IPS-NIHi11 (cell line): ENCODE measurements at places on chromosomes 12 and 14.

DNA sequence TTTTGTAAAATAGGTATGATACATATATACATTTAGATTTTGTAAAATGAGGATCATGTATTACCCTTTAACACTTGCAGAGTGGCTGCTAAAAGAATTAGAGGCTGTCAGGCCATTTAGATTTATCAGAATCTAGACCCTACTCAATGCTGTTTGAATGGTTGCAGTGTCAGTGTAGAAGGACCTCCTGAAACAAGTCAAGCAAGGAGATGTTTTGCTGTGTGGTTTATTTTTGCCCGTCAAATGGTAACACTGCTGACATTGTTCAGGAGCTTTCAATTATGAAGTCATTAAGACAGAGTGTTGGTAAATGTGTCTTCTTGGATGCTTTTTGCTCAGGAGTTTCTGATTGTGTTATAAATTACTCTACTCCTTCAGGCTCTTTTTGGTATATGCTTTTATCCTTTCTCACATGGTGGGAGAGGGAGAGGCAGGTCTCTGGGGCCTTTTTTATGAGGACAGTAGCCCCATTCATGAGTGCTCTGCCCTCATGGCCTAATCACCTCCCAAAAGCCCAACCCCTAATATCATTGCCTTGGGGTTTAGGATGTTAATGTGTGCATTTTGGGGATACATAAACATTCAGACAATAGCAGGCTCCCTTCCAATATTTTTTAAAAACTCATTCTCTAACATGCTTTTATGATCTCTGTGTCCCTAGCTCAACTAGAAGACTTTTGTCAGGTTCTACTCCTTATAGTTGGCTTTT, 16.5 kb downstream of the EID3 start:
- no peak for DNase-seq

GRCh38 chr12:53098354-53098981, 1.0 kb downstream of the IGFBP6 start:
- DNase-seq = no peak

DNA sequence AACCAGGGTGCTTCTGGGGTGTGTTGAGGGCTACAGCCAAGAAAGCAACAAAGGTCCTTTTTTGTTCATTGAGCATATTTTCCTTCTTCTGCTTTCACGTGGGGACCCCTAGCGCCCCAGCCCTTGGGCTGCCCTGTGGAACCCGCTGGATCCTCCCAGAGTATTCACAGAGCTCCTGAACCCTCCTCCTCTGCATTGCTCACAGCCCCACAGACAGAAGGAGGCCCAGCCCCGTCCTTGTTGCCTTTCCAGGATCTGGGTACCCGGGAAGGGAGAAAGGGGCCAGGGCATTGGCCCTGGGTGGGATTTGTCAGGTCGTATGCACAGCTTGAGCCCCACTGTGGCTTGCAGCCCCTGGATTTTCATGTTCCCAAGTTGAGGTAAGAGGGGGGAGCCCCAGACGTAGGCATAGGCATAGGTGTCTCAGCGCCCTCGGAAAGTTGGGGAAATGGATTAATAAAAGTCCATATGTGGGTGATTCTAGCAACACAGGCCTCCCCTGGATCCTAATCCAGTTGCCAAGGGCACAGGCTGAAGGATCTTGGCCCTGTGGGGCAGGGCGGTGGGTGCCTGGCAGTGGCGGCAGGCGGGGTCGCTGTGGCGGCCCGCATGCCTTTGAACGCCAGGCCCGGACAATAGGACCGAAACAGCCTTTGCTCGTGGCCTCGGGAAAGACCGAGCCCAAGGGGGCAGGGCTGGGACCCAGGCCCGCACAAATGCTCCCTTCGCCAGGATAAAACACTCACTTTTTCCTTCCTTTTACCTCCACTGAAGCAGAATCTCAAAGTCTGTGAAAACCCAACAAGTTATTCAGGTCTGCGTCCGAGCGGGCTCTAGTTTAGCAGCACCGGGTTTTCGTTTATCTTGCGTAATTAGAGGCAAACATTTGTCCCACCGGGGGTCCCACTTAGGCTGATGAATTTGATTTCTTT, 3.0 kb upstream of the HOXC10 start:
- DNase-seq = no peak

DNA sequence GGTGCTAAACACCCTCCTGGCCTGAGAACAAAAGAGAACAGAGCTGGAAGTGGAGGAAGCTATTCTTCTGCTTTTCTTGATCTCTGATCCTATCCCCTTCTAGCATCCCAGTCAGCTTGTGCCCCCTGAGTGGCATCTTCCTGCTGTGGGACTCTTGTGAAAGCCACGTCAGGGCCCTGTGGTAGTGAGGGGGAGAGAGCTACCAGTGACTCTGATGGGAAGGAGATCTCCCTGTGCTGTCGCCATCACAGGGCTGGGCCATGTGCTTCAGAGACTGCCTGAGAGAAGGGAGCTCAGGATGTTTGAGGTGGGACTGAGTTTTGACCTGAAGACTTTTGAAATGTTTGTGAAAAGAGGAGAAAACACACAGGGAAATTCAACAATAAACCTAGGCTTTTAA, 107.6 kb upstream of the FUT8 start:
- no peak for DNase-seq
